ENCODE measurements at places on chromosomes 1 and 21.

DNA sequence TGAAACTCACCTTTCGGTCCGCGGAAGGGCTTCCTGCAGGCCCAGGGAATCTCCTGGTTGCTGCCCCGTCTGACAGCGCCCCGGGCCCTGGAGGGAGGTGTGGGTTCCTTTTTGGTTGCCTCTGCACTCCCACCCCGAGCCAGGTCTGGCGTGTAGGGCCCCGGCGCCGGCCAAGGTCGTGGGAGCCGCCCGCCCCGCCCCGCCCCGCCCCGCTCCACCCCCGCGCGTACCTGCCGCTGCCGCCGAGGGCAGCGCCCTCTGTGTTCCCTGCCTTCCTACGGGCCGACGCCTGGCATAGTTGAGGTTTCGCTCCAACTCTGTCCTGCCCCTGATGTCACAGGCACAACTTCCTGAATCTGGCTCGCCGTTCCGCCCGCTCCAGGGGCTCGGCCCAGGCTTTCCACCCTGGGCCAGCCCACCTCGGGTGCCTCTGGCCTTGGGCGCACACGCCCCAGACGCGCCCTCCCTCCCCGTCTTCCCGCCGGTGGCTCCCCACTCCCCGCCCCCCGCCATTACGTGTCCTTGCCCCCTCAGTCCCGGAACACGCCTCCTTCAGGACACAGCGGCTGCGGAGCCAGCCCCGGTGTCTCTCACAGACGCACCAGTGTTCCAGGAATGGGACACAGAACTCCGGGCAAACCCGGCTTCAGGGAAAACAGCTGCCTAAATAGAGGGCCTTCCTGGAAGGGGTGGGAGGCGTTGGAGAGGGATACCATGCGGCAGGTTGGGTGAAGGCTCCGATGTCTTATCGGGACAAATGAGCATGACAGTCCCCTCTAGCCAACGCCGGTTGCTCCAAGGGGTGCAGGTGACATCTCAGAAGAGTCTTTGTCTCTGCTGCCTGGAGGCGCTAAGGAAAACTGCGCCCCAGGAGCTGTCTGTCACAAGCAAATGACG lies at the start of gene KIAA0040:
TSS of gene KIAA0040 (minus strand) at position 147 of the 897 bp plus-strand sequence. CDS start 31,763 bp downstream, outside the sequence.
- no peak for DNase-seq

DNA sequence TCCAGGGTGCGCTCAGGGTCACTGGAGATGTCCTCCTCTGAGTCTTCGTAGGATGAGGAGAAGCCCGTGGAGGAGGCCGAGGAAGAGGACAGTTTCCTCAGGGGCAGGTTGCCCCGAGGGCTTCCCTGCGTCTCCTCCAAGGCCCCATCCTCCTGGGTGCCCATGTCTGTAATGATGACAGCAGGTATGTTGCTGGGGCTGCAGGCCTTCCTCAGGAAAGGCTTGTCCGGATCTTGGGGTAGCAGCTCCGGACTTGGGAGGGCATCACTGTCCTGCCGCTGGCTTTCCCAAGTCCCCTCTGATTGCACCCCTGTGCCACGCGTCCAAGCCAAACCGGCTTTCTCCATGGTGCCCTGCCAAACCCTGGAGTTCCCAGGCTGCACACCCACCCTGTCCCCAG lies 3.5 kb downstream of the ITPKB start:
- no peak for DNase-seq

- no peak for DNase-seq
Measured at GRCh38 chr1:93001893-93002292, 40.6 kb upstream of the DIPK1A start.

DNA sequence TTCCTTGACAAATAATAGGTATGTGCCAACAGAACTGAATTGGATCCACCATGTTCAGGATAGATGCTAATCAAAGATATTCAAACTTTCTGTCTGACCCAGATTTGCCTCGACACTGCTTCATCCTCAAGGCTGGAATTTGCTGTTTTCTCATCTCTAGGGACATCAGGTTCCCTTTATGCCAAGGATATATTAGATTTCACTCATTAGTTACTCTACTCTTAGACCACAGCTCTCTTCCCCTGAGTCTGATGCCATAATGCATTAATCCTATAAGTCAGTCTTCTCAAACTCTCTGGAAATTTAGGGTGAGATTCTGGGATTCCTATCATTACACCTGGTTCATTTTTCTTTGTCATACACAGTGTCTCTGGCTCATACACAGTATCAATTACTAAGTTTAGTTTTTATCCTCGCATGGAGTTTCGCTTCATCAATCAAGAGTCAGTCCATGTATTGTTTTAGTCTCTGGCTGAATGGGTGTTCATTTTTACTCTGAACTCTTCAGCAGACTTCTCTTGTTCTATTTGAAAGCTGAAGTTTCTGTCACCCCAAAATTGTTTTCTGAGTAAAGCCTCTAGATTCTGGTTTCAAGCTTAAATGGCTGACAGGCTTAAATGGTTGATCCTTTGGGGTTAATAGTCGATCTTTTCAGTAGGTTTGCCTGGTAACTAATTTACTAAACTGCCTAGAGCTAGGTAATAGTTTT lies 9.3 kb upstream of the DCAF6 start:
- no peak for DNase-seq

DNA sequence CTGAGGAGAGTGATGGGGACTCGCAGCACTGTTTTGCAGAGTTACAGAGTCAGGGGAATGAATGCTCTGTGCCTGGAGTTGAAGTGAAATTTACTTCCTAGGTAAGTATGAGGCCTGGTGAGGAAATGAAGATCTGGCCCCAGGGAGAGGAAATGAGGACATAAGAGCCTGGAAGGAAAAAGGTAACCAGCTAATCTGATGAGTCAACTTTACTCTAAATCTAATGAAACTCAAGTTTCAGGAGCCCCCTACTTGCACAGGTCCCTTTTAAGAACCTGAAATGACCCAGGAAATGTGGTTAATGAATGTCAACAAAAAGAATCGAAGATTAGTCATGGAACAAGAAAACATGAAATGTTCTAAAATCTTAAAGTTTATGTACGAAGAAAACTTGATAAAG lies 599.0 kb downstream of the AGBL4 start:
- DNase-seq: no peak

- no peak for DNase-seq
Measured at GRCh38 chr1:116340506-116341231, 32.4 kb upstream of the ATP1A1 start.

GRCh38 chr1:170318141-170318540 lies 172.4 kb downstream of the NTMT2 start:
- no peak for DNase-seq

DNA sequence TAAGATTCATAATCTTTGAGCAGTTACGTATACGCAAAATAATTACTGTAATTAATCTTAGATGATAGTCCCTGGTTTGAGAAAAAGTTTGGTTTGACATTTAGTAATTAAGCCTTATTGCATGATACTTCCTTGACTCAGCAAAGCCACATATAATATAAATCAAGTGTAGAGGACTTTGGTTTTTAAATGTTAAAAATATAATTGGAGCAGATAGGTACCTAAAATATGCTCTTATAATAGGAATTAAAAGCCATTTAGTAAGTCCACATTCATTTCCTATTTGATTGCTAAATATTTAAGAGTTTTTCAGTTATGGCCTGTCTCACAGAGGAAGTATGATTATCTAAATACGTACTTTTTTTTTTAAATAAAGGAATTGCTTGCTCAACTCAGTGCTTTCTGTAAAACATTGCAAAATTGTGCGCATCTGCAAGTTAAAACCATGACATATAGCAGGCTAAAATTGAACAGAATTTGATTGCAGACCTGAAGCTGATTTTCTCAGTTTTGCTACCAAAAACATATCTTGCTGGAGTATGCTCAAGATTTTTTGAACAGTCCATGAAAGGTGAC lies 20.4 kb downstream of the RPE65 start:
- no peak for DNase-seq

DNA sequence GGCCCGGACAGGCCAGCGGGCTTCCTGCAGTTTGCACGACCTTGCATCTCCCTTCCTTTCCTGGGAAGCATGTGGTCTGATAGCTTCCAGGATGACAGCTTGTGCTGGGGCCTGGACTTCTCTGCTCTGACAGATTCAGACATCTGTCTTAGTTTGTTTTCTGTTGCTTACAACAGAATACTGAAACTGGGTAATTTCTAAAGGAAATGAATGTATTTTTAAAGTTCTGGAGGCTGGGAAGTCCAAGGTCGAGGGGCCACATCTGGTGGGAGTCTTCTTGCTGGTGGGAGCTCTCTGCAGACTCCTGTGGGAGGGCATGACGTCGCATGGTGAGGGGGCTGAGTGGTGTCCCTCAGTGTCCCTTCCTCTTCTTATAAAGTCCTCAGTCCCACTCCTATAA lies 35.3 kb upstream of the TENT5B start:
- no peak for DNase-seq

GRCh38 chr1:6392809-6393399 lies 663 bp downstream of the ACOT7 start:
- no peak for DNase-seq

- DNase-seq: no peak
Measured at GRCh38 chr1:58979677-58980076, 195.8 kb upstream of the JUN start.

DNA sequence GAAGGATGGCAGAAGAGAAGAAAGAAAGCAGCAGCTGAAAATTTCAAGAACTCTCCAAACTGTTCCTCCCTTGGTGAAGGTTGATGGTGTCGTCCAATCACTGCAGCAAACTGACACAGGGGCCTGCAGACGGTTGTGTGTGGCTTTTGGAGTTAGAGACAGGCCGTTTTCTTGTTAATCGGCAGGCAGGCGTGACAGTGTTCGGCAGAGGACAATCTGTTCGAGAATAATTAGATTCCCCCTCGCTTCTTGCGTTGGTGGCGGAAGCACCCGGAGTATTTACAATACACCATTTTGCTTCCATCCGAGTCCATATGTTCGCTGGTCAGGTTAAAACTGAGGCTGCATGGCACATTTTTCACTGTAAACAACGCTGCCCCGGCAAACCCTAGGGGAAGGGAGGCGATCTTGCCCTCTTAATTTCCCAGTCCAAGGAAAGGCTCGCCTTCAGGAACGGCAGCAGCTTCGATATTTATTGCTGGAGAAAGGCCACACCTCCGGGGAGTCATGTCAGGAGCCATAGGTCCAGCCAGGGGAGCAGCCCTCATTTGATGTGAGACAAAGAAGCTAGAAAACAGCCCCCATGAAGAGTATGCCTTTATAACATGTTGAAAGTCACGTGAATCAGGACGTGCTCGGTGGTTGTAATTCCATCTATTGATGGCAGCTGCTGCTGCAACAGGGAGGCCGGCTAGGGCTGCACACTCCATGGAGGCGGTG lies 360.1 kb downstream of the SMYD3 start:
- no peak for DNase-seq

- DNase-seq: no peak
Measured at GRCh38 chr1:78355656-78356055, 135.1 kb upstream of the PTGFR start.

GRCh38 chr1:38293567-38293966 lies 247.0 kb upstream of the POU3F1 start:
- DNase-seq: no peak

DNA sequence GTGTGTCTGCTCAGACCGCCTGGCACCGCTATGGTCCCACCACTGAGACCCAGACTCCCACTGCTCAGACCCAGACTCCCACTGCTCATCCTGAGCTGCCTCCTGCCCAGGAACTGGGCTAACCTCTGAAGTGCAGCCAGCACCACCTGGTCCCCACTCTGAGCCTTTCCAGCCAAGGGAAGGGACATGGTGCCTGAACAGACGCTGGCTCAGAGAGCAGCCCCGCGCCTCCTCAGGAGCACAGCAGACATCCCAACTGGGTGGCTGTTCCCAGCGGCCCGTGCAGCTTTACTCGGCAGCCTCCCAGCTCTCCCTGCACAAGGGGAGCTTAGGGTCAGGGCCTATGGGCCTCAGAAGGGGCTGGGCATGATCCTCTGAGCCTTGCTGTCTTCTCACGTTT lies 27.8 kb upstream of the CNTN2 start:
- no peak for DNase-seq

- DNase-seq: no peak
Measured at GRCh38 chr1:119133987-119134386, 6.5 kb downstream of the WARS2 start.

- DNase-seq: no peak
Measured at GRCh38 chr1:100152271-100152670, 19.3 kb downstream of the TRMT13 start.

DNA sequence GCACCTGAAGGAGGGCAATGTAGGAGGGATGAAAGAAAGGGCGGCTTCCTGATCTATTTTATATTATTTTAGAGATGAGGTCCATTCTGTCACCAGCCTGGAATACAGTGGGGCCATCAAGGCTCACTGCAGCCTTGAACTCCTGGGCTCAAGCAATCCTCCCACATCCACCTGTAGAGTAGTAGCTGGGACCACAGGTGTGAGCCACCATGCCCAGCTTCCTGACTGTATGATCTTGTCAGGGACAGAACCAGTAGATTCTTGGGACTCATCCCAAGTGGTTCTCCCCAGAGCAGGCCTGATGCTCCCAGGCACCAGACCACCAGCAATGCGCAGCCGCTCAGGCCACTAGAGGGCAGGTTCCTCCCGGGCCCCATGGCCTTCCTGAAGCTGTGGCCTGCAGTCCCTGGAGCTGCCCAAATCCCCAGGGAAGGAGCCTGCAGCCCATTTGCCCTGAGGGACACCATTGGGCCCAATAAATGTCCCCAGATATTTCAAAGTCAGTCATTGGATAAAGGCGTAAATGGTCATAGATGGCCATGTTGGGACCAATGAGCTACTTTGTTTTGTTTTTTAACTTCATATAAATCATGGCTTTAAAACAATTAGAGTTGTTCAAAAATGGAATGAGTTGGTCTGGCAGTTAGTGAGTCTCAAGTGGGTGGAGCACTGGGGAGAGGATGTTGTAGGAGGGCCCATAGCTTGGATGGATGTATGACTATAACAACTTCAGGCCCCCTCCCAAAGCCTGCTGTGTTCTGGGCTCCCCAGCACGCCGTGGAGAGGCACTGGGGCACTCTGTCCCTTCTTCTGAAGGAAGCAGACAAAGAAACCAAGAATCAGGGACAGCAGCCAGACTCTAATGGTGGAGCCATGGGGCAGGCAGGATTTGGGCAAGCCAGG lies 44.7 kb upstream of the GOLT1A start:
- no peak for DNase-seq

GRCh38 chr1:3641046-3641760 lies 8.7 kb downstream of the WRAP73 start:
- DNase-seq: no peak

- DNase-seq: no peak
Measured at GRCh38 chr1:113185463-113186104, 112.6 kb downstream of the LRIG2 start.

DNA sequence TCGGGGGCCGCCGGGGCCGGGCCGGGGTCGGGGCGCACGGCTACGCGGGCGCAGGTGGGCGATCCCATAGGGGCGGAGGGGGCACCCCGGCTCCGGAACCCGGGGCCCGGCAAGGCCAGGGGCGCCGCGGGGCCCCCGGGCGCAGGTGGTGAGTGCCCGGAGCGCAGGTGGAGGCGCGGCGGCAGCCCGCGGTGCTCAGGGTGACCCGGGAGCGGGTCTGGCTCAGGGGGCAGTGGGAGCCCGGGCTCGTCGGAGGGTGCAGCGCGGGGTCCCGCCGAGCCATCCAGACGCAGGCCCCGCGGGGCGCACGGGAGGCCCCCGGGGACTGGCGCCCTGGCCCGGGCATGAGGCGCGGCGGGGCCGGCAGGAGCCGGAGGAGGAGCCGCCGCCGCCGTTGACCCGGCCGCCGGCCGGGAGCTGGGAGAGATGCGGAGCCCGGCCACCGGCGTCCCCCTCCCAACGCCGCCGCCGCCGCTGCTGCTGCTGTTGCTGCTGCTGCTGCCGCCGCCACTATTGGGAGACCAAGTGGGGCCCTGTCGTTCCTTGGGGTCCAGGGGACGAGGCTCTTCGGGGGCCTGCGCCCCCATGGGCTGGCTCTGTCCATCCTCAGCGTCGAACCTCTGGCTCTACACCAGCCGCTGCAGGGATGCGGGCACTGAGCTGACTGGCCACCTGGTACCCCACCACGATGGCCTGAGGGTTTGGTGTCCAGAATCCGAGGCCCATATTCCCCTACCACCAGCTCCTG lies 489 bp downstream of the CELSR2 start:
- DNase-seq: no peak

- DNase-seq: no peak
Measured at GRCh38 chr1:94110021-94110761, 10.8 kb downstream of the ABCA4 start.

All from stimulated activated CD8-positive, alpha-beta memory T cell treated with anti-CD3 and anti-CD28 coated beads, Interleukin-2, amount 100 ng/mL, for 1 hour (primary cell).